ENCODE measurements at places on chromosomes 1 and 21.
A peak's percentile ranks its signal among the peaks of the same experiment; 100 is the strongest.

- DNase-seq, result no peak
Observed at GRCh38 chr1:199161766-199162303, 523.0 kb downstream of the PTPRC start.

DNA sequence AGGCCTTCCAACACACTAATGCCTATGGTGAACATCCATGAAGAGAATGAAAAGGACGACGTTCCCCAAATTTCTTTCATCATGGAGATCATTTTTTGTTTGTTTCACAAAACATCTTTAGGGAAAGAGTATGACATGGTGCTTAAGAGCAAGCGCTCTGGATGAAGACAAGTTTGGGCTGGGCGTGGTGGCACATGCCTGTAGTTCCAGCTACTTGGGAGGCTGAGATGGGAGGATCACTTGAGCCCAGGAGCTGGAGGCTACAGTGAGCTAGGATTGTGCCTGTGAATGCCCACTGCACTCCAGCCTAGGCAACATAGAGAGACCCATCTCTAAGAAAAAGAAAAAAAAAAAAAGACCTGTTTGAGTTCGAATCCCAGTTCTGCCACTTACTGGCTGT lies 253.1 kb downstream of the PTPRU start:
- no peak for DNase-seq

- no peak for DNase-seq
Observed at GRCh38 chr1:38006008-38006828, 904 bp upstream of the FHL3 start.

DNA sequence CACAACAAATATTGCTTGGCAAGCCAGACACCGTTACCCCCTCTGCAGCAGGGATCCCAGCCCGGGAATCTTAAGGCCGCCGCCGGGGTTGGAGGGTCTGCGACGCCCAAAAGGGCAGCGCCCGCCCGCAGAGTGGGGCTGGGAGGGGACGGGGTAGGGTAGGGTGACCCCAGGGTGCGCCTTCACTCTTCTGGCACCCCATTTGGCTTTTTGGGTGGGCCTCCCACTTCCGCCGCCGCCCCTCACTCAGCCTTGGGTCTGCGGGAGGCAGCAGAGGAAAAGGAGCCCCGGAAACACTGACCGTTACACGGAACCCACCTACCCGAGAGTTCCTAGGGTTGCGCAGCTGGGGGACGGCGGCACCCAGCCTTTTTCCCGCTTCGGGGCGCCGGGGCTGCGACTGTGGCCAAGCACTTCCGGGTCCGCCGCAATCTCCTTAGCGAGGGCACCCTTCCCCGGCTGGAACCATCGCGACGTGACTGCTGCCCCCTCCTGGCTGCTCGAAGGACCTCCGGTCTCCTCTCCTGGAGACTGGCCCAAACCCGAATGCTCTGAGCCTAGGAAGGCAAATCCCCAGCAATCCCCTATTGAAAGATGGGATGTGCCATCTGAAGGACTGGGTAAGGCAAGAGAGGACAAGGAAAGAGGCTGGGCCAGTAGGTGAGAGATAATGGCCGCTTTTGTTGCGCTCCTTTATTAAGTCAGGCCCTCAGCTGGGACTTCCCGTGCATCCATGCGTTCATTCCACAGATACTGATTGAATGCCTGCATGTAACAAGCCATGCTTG lies at the start of gene PIGC:
Gene PIGC (minus strand): TSS at position 404 of the 788 bp plus-strand sequence. CDS start 1,447 bp downstream, outside the sequence.
- DNase-seq, result peak; percentile 96

DNA sequence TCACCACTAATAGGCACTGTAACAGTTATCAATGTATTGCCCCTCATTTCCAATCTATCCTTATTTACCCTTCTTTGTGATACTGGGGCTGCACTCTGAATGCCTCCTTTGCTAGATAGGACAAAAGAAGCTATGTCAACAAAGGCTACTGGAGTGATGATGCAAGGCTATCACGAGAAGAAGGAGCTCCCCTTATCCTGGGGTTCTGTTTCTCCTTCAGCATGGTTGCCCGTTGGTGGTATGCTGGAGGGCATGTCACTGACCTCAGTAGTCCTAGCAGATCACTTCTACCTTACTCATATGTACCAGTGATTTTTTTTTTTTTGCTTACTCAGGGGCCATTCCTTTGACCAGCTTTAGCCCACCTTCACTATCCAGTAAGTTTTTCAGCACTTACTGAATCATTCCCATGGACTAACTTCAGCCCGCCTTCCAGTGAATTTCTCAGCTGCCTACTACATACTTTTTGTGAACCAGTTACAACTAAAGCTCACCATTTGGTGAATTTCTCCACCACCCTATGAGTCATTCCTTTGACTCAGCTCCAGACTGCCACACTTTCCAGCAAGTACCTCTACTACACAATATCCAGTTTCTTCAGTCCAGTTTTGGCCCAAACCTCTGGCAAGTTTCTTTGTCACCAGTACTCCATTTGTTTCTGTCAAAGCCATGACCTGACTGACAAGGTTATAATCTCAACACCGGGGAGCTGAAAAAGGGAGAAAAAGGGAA lies 944.5 kb downstream of the KCNT2 start:
- DNase-seq, result peak; percentile 87

DNA sequence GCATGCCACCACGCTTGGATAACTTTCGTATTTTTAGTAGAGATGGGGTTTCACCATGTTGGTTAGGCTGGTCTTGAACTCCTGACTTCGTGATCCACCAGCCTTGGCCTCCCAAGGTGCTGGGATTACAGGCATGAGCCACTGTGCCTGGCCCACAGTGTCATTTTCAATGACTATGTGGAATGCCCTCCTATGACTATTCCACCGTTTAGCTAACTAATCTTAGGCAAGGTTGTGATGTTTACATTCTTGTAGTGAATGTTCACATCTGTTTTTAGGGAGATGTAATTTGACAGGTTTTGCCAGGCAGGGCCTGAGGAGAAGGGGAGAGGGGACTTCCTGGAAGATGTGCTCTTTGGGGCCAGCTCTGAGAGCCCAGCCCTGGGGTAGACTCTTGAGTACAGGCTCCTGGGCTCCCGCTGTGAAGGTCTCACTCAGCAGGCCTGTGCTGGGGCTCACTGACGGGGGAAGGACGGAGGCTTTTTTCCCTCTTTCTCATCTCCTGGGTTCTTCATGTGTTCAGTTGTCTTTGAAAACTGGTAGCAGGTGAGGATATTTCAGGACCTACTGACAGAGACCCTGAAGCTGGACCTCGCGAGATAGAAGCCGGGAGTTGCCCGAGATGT lies 13.2 kb downstream of the COQ8A start:
- no peak for DNase-seq

GRCh38 chr1:241632987-241633386 lies 7.2 kb downstream of the CHML start:
- DNase-seq, result no peak

- peak; percentile 40 for DNase-seq
Observed at GRCh38 chr1:93770640-93771039, 89.0 kb upstream of the BCAR3 start.

- no peak for DNase-seq
Observed at GRCh38 chr1:154861607-154862094, 8.4 kb downstream of the KCNN3 start.

DNA sequence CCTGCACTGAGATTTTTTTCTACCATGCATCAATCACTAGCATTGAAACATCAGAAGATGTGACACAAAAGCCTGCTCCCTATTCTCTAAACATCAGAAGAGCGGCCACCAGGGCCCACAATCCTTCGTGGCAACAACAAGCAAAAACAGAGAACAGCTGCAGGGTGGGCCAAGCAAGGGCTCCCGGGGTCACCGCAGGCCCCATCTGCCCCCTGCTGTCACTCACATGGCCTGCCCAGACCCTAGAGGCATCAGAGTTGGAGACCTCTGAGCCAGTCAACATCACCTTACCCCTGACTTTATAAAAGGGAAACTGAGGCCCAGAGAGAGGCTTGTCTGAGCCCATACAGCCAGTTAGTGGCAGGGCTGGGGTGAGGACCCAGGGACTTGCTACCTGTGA lies 1.8 kb downstream of the LAPTM5 start:
- DNase-seq, result no peak

- DNase-seq, result no peak
Observed at GRCh38 chr1:214050513-214051401, 63.0 kb downstream of the PROX1 start.

- DNase-seq, result no peak
Observed at GRCh38 chr1:234489007-234489697, 10.2 kb upstream of the TARBP1 start.

DNA sequence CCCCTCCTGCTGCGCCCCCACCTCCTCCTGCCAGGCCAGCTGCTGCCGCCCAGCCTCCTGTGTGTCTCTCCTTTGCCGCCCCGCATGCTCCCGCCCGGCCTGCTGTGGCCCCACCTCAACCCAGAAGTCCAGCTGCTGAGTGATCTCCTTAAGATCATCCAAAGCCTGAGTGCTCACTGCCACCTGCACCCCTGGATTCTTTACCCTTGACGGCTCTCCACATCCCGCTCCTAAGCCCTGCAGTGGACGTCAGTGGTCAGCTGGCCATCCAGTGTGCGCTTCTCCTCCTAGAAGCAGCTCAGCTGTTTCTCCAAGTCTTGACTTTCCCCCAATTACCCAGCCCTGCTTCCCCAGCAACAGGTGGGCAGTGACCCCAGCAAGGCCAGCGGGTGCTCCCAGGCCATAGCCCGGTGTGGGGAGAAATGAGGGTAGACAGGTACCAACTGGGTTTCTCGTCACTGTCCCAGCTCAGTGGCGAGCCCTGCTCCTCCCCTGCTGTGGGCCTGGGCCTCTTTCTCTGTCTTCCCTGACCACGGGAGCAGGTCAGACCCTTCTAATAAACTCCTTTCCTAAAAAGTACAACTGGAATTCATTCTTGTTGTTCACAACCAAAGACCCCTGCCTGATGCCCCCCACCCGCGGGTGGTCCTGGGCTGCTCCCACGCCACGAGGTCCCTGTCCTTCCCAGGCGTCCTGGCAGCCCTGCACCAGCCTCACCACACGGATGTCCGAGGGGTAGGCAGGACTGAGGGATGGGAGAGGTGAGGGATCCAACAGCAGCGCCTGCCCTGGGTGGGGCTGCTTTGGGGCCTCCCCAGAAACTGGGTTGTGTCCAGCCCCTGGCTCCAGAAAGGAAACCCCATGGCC lies 1.4 kb downstream of the KRTAP10-7 start:
- DNase-seq, result no peak

- no peak for DNase-seq
Observed at GRCh38 chr1:167237000-167237399, 16.3 kb downstream of the POU2F1 start.

DNA sequence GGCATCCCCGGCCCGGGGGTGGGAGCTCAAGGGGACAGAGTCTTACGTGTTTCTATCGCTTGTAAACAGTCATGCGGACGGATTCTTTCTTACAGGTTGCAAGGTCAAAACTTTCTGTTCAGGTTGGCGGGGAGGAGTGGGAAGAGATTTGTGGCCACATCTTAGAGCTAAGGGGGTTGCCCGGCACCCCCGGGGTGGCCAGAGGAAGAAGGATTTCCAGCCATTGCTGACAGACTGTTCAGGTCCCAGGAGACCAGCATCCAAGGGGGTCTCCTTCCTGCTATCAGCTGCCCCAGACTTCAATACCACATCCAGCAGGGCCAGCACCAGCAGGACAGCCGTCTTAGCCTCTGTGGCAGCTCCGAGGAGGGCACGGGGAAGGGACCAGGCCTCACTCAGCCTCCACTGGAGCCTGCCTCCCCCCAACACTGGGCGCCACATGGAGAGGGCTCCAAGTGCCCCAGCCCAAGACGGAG lies 52.0 kb downstream of the KIF21B start:
- no peak for DNase-seq

DNA sequence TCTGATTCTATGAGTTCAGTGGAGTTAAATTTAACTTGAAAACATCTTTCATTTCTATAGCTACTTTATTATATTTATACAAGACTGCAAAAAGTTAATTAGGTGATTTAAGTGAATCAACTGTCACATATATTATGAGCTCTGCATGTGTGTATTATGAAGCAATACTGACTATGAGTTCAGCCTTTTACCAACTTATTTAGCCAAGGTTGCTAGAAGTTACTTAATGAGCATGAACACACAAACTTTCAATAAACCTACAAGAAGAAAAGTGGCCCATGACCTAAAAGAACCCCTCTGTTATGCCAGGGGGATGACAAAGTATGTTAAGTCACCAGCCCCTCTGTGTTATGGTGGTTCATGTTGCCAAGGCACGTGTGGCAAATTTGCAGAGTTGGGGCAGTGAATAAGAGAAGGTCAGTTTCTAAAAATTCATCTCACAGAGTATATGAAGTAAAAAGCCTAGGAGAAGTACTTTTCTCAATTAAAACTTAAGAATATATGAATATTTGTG lies 86.7 kb upstream of the LYPLAL1 start:
- DNase-seq, result peak; percentile 20

Measured in GM23248 (cell line).